ENCODE measurements at places on chromosomes 2 and 18.

DNA sequence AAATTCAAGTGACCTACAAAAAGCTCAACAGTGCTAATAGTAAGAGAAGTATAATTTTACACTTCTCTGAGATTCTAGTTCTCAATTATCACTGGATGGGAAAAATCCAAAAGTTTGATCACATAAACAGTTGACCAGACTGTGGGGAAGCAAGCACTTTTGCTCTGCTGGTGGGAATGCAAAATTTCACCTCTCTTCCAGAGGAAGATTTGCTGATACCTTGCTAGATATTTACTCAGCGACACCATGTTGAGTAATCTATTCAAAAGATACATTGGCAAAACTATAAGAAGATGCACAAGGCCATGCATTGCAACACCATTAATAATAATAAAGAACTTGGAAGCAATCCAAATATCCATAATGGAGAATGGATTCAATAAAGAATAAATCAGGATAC, 204.4 kb downstream of the MREG start:
- H3K27me3 ChIP-seq, result no peaks in the 10 kb centered on the region
- H3K4me1 ChIP-seq, result no peaks in the 10 kb centered on the region
- no peak for DNase-seq
- H3K36me3 ChIP-seq, result no peaks in the 10 kb centered on the region
- no peak overlapping the region for H3K27ac ChIP-seq

DNA sequence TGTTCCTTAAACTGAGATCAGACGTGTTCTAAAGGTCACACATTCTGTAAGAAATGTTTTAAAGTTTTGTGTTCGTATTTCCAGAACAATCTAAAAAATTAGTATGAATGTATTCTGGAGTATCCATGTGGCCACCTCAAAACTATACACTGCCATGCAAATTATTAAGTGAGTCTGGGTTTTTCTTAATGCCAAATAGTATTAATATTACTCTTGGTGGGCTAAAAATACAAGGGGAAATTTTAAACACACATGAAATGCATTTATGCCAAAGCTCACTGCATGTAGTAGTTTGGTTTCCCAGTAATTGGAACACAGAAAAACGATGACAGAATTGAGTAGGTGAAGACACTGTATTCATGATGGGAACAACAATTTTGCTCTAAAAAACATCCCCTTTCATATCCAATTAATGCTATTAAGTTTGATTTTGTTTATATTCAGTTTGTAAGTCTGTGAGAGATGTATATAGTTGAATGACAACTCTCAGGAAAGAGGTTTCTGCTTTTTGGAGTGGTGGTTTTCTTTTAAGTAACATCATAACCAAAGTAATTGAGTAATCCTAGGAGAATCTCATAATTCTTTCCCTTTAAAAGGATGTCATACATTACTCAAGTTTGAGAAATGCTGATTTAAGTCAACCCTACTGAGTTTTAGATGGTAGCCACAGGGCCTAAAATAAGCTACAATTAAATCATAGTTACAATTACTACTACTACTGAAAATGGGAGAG, 75.7 kb upstream of the CDCA7 start:
- H3K4me1 ChIP-seq, result no peaks in the 10 kb centered on the region
- no peaks in the 10 kb centered on the region for H3K27me3 ChIP-seq
- no peak for DNase-seq
- no peaks in the 10 kb centered on the region for H3K36me3 ChIP-seq
- H3K27ac ChIP-seq, result no peak overlapping the region

GRCh38 chr2:109062145-109062858, 66.7 kb upstream of the SH3RF3 start:
- no peak for DNase-seq
- H3K36me3 ChIP-seq, result no peaks in the 10 kb centered on the region
- H3K27ac ChIP-seq, result no peak overlapping the region
- H3K4me3 ChIP-seq, result no peak overlapping the region
- H3K27me3 ChIP-seq, result no peaks in the 10 kb centered on the region

GRCh38 chr18:51151568-51152511, 45.6 kb downstream of the MEX3C start:
- H3K4me1 ChIP-seq, result no peaks in the 10 kb centered on the region
- H3K27me3 ChIP-seq, result no peaks in the 10 kb centered on the region
- H3K36me3 ChIP-seq, result no peaks in the 10 kb centered on the region
- H3K4me3 ChIP-seq, result no peak overlapping the region

GRCh38 chr2:56184500-56185011, 766 bp downstream of the CCDC85A start:
- H3K4me1 ChIP-seq, result peaks cover 25% of the 10 kb centered on the region
- no peaks in the 10 kb centered on the region for H3K27me3 ChIP-seq
- no peaks in the 10 kb centered on the region for H3K36me3 ChIP-seq
- H3K4me3 ChIP-seq, result peak overlapping the region; percentile 70
- H3K27ac ChIP-seq, result peak overlapping the region; percentile 11

DNA sequence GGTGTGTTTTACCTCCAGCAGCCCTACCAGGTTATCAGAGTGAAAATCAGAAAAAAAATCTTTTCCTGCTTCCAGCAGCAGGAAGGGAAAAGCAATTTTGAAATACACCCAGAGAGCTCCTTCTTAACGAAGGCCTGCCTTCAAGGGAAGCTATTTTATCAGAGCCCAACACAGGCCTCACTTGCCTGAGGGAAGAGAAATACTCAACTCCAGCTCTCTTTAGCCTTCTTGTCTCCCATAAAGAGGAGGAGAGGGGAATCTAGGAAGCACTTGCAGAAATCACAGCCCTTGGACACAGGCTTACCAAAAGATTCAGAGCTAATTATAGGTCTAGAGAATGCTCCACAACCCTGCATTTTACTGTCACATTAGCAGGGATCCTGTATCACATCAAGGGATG, 896.1 kb upstream of the CNTNAP5 start:
- H3K27me3 ChIP-seq, result no peaks in the 10 kb centered on the region
- DNase-seq, result no peak
- no peaks in the 10 kb centered on the region for H3K4me1 ChIP-seq
- no peaks in the 10 kb centered on the region for H3K36me3 ChIP-seq

GRCh38 chr2:254241-254640, 9.6 kb downstream of the SH3YL1 start:
- H3K4me3 ChIP-seq, result no peak overlapping the region
- H3K36me3 ChIP-seq, result no peaks in the 10 kb centered on the region
- H3K4me1 ChIP-seq, result no peaks in the 10 kb centered on the region
- no peaks in the 10 kb centered on the region for H3K27me3 ChIP-seq
- H3K27ac ChIP-seq, result no peak overlapping the region

DNA sequence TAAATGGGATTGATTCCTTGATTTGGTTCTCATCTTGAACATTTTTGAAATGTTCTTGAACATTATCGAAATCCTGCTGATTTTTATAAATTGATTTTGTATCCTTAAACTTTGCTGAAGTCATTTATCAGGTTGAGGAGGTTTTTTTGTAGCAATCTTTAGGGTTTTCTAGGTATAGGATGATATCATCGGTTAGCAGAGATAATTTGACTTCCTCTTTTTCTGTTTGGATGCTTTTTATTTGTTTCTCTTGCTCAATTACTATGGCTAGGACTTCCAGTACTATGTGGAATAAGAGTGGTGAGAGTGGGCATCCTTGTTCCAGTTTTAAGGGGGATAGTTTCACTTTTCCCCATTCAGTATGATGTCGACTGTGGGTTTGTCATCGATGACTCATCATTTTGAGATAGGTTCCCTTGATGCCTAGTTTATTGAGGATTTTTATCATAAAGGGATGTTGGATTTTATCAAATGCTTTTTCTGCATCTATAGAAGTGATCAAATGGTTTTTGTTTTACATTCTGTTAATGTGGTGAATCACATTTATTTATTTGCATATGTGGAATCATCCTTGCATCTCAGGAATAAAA, 201.5 kb upstream of the ZSWIM2 start:
- no peaks in the 10 kb centered on the region for H3K36me3 ChIP-seq
- H3K4me1 ChIP-seq, result no peaks in the 10 kb centered on the region
- no peak for DNase-seq
- H3K27ac ChIP-seq, result no peak overlapping the region

GRCh38 chr2:235721625-235722024, 227.8 kb downstream of the AGAP1 start:
- H3K4me3 ChIP-seq, result no peak overlapping the region
- H3K27ac ChIP-seq, result no peak overlapping the region
- H3K27me3 ChIP-seq, result no peaks in the 10 kb centered on the region
- no peaks in the 10 kb centered on the region for H3K36me3 ChIP-seq
- H3K4me1 ChIP-seq, result peaks cover 32% of the 10 kb centered on the region
- no peak for DNase-seq

- H3K27ac ChIP-seq, result no peak overlapping the region
- no peaks in the 10 kb centered on the region for H3K36me3 ChIP-seq
- DNase-seq, result no peak
- H3K4me1 ChIP-seq, result no peaks in the 10 kb centered on the region
- H3K4me3 ChIP-seq, result no peak overlapping the region
Observed at GRCh38 chr2:37711308-37711731, 39.9 kb upstream of the CDC42EP3 start.

- H3K27ac ChIP-seq, result peak overlapping the region; percentile 20
- H3K36me3 ChIP-seq, result no peaks in the 10 kb centered on the region
- no peak overlapping the region for H3K4me3 ChIP-seq
Observed at GRCh38 chr2:9782197-9782719, 61.0 kb upstream of the TAF1B start.

GRCh38 chr2:48601349-48601748, 16.3 kb upstream of the GTF2A1L start:
- H3K27me3 ChIP-seq, result no peaks in the 10 kb centered on the region
- no peak for DNase-seq
- H3K36me3 ChIP-seq, result peaks cover 15% of the 10 kb centered on the region
- no peak overlapping the region for H3K4me3 ChIP-seq

DNA sequence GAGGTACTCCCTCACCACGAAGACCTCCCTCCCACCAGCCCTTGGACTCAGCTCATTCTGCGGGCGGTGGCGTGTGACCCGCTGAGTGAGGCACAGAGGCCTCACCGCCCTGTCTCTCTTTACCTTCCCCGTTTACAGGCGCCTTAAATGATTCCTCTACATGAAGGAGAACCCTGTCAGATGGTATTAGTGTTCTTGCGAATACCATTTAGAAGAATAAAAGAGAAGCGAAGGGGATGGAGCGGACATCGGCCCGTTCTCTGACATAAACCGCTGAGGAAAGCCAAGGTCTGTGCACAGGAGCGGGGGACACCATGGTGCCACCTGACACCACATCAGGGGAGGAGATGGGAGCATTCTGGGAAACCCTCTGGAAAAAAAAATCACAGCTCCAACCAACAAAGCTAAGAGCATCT, 179.8 kb downstream of the HDAC4 start:
- H3K27me3 ChIP-seq, result no peaks in the 10 kb centered on the region
- DNase-seq, result no peak
- H3K4me1 ChIP-seq, result peaks cover 60% of the 10 kb centered on the region
- no peak overlapping the region for H3K4me3 ChIP-seq
- no peaks in the 10 kb centered on the region for H3K36me3 ChIP-seq
- H3K27ac ChIP-seq, result peak overlapping the region; percentile 86

GRCh38 chr2:42371611-42372473, 10.8 kb upstream of the COX7A2L start:
- H3K4me1 ChIP-seq, result peaks cover 20% of the 10 kb centered on the region
- no peak overlapping the region for H3K27ac ChIP-seq
- H3K36me3 ChIP-seq, result no peaks in the 10 kb centered on the region
- H3K27me3 ChIP-seq, result no peaks in the 10 kb centered on the region
- no peak for DNase-seq
- no peak overlapping the region for H3K4me3 ChIP-seq

DNA sequence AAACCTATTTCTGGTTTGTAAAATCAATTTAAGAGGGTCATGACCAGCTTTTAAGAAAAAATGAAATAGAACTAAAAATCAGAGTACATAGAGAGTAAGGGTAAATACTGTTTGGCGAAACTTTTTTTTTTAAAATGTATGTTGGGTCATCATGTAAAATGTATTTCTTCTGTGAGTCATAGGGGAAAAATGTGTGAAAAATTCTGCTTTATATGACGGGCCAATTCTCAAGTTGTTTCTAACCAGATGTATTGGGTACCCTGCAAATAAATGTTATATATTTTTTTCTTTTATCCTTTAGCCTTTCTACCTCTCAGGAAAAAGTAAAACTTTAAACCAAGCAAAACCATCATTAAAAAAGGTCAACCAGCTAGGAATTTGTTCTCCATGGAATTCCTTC, 13.9 kb downstream of the AFTPH start:
- no peak overlapping the region for H3K4me3 ChIP-seq
- peaks cover 35% of the 10 kb centered on the region for H3K4me1 ChIP-seq
- no peak for DNase-seq
- H3K27me3 ChIP-seq, result no peaks in the 10 kb centered on the region

DNA sequence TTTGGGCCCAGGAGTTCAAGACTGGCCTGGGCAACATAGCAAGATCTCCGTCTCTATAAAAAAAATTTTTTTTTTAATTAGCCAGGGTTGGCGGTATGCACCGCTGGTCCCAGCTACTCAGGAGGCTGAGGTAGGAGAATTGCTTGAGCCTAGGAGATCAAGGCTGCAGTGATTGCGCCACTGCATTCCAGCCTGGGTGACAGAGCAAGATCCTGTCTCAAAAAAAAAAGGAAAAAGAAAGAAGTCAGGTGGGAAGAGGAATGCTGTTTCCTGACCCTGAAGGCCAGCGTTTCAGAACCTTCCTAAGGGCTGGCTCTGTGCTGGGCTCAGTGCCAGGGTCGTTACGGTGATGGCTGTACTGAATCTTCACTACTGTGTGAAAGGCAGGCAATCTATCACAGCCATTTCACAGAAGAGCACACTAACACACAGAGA, 35.0 kb upstream of the AGAP1 start:
- H3K36me3 ChIP-seq, result no peaks in the 10 kb centered on the region
- no peaks in the 10 kb centered on the region for H3K4me1 ChIP-seq
- no peak overlapping the region for H3K27ac ChIP-seq
- no peak overlapping the region for H3K4me3 ChIP-seq
- no peaks in the 10 kb centered on the region for H3K27me3 ChIP-seq
- no peak for DNase-seq

DNA sequence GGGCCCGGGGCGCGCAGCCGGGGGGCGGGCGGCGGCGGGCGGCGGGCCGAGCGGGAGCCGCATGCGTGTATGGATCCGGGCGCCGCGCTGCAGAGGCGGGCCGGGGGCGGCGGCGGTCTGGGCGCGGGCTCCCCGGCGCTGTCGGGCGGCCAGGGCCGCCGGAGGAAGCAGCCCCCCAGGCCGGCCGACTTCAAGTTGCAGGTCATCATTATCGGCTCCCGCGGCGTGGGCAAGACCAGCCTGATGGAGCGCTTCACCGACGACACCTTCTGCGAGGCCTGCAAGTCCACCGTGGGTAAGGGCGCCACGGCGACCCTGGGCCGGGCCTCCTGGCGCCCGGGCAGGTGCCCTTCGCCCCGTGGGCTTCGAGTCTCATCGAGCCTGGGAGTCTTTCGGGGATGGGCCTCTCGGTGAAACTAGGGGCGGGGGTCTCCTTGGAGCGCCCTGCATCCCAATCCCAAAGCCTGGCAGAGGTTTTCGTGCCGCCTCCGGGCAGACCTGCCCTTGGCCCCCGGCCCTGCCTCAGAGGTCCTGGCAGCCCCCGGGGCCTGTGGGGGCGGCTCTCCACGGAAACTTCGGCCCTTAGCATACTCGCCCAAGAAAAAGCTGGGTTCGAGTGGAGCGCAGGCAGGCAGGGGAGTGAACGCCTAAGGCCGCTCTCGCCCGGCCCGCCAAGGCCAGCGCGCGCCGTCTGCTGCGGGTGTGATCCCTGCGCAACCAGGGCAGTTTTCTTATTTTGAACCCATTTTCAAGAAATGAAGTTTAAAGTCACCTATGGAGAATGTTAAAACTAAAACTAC, 622 bp downstream of the RAB12 start:
- no peaks in the 10 kb centered on the region for H3K27me3 ChIP-seq
- DNase-seq, result no peak

All from vagina (tissue), 2 donors.